Forelimb muscle (tissue), 1 donor: ENCODE measurements at places on chromosomes 1 and 21.

DNA sequence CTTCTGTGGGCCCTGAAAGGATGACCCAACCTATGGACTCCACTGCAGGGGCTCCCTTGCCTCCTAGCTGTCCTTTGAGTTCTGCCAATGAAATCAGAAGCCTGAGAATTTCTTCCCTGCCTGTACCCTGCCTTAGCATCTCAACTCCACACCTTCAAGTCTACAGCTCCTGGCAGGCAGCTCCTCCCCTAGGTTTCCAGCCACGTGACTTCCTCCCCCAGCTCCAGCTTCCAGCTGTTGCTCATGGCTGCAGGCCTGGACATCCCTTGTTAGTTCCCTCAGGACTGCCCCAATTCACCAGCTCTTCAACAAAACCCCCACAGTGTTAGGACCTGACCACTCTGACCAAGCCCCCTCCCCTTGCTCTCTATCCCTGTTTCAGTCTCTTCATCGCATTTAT, 2.4 kb downstream of the RCAN1 start:
- no peak for DNase-seq

- DNase-seq: no peak
Observed at GRCh38 chr1:1920608-1921458, 1.8 kb upstream of the TMEM52 start.

DNA sequence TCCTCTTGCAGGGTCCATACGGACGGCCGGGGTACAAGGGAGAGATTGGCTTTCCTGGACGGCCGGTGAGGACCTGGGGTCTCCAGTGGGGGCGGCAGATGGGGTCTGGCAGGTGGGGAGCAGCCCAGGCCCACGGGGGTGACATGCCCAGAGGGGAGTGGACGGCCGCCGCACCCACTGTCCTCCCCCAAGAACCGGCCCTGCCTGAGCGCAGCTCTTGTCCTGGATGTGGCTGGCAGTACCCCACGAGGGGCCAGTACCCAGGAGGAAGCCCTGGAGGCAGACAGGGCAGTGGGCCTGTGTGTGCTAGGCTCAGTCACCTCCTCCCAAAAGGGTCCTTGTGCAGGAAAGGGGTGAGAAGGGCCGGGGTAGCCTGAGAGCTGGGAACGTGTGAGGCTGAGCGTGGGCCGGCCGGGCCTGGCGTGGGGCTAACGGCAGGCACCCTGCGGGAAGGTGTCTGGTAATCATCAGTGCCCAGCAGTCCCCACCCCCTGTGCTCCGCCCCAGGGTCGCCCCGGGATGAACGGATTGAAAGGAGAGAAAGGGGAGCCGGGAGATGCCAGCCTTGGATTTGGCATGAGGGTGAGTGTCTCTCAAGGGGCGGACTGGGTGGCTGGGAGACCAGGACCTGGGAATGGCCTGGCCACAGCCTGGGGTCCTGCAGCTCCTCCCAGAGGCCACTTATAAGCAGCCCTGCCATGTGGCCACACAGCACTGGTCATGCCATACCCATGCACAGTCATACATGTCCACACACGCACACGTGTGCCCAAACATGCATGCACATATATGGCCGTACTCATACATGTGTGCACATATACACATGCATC, 47.2 kb downstream of the SLC19A1 start:
- no peak for DNase-seq

- no peak for DNase-seq
Observed at GRCh38 chr1:223535319-223535718, 130.2 kb downstream of the CAPN8 start.

DNA sequence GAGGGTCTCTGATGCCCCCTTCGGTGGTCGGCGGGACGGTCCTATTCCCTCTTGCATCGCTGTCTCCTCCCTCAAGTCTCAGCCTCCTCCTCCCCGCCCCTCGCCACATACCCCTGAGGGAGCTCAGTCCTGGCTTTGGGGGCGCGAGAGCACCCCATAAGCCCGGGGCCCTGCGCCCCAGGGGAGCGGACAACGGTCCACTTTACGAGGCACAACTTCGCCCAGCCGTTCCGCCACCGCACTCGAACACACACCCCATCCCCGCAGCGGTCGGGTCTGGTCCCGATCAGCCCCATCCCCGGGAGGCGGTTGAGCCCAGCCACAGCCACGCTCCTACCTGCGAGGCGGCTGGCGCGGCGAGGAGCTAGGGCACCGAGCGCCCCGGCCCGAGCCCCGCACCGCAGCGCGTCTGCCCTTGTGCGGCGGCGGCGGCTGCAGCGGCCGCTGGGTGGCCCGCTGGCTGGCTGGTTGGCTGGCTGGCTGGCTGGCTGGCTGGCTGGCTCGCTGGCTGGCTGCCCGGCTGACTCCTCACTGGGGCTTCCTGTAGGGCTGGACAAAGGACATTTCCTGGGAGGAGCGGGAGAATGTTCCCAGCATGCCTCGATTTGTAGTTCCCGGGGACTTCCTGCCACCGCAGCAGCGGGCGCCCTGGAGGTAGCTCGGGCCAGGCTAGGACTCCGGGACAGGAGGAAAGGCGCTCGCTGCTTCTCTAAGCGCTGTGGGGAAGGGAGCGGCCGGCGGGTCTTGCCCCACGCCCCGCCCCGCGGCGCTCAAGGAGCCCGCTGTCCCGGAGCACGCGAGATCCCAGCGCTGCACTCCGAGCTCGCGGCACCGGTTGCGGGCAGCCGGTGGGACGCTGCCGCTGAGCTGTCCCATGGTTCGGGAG, at the start of gene ZNF697:
TSS of gene ZNF697 (minus strand) at position 533 of the 886 bp plus-strand sequence. CDS start 22,166 bp downstream, outside the sequence.
- DNase-seq: peak; percentile 84

GRCh38 chr1:8822373-8823294, 5.2 kb upstream of the RERE start:
- DNase-seq: no peak
